NCI-H446 treated with DMSO at 0.1 percent for 48 hours (cell line): ENCODE measurements at places on chromosomes 11 and 22.

DNA sequence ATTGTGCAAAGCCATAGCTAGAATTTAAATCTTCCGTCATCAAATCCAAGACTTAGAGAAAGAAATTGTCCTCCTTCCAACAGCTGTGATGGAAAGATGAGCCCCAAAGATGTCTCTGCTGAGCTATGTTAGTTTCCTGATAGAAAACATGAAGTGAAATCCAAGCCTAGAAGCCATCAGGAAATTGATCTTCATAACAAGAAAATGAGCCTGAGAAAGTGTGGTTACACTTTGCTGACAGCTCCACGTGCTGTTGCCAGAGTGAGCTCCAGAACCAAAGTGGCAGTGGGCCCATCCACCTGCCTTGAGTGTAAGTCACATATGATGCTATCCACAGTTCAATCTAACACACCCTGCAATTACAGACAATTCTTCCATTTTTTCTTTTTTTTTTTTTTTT, 58.0 kb upstream of the UBASH3B start:
- DNase-seq, result no peak

DNA sequence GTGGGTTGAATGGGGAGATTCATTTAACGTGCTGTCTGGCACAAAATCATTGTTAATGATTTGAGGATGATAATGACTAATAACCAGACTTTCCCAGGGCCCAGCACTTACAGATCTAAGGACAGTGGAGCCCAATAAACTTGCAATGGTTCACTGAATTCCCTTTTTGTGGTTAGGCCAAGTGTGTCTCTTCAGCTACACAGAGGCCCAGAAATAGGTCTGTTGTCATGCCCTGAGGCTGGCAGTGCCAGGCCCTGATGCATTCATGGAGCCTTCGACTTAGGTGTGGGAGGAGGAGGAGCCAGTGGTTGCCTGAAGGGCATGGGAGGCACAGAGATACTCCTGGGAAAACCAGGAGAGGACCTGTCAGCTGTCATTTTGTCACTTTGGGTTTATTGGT, 56.1 kb downstream of the KIAA1671 start:
- no peak for DNase-seq

DNA sequence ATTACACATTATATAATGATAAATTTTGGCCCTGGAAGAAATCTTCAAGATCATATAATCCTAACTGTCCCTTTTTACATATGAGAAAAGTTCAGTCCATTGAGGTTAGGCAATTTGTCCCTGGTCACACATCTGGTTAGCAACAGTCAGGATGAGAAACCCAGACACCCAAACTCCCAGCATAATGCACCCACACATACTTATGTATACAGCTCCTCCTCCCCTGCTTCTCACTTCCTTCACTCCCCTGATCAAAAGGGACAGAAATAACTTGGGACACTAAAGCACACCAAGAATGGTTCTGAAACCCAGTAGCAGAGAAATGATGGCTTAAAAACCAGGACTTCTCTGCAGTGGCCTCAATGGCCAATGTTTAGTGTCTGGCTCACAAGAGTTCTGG, 11.1 kb downstream of the NUMA1 start:
- DNase-seq, result no peak

DNA sequence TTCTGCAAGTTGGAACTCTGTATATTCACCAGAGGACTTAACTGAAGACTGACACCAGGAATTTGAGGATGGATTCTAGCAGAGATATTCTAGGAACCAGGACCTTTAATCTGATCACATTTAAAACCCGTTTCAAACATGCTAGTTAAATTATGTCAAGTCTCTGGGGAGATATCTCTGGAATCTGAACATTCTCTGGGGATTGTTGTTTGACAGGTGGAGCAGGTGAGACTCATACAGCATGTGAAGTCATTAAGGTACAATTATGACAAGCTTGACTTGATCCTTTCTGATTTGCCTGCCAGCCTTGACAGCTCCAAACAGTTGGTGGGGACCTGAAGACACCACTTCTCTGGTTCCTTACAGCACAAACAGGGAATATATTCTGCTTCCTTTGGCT, 100.3 kb downstream of the FAT3 start:
- DNase-seq, result no peak

GRCh38 chr11:119196833-119197483, 9.2 kb upstream of the CBL start:
- peak; percentile 38 for DNase-seq

DNA sequence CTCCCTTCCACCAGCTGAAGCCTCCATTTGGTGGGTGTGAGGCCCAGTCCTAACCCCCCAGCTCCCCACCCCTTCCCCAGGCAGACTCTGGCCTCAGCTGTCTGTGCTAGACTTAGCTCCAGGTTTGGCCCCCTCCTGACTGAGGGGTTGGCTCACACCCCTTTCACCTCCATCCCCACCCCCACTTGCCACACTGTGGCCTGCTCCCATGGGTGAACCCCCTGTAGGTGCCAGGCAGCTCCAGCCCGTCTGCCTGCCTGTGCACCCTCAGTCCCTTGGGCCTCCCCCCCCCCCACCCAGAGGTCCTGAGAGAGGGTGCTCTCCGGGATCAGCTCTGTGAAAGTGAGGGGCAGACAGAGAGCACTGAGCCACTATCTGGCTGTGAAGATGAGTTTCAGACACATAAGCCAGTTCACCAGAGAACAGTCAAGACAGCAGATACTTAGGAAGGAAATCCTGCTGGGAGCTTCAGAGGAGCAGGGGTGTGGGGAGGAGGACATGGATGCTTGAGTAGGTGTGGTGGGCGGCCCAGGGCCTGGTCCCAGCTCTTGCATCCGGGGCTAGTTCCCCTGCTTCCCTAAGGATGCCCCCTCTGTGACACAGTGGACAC, 36.2 kb downstream of the PPM1F start:
- DNase-seq, result no peak

DNA sequence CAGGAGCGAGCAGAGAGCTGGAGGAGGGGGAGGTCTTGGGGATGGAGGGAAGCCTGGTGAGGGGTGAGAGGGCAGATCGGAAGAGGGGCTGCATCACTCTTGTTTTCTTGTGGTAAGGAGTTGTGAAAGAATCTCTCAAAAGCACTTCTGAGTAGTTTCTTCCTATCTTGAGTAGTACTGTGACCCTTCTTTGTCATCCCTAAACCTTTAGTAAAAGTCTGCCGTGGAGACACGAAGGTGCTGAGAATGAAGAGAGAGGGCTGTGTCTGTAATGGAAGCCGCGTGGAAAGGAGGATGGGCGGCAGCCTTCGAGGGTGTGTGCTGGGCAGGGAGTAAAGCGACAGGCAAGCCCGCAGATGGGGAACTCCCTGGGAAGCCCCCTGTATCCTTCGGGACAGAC, 237.8 kb downstream of the TBC1D22A start:
- DNase-seq, result no peak

DNA sequence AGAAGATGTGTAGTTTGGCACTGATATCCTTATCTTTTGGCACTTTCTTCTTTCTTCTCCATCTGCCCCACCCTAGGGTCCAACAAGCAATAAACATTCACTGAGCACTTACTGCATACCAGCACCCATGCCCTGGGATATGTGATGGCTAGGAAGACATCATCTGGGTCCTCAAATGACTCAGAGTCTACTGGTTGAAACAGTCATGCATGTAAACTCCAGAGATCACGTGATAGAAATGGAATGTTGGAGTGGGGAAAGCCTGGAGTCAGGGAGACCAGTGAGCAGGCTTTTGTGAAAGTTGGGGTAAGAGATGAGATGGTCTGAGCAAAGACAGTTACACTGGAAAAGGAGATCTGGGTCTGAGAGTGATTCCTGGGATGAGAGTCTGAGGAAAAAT, 724.9 kb upstream of the TENM4 start:
- no peak for DNase-seq

DNA sequence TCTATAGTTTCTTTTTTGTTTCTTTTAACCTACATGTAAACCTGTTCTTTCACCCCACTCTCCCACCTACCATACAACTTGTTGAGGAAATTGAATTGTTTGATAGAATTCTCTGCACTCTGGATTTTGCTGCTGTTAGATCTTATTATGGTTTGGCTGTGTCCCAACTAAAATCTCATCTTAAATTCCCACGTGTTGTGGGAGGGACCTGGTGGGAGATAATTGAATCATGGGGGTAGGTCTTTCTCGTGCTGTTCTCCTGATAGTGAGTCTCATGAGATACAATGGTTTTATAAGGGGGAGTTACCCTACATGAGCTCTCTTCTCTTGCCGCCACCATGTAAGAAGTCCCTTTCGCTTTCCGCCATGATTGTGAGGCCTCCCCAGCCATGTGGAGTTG, 15.0 kb upstream of the PITPNB start:
- DNase-seq, result no peak

DNA sequence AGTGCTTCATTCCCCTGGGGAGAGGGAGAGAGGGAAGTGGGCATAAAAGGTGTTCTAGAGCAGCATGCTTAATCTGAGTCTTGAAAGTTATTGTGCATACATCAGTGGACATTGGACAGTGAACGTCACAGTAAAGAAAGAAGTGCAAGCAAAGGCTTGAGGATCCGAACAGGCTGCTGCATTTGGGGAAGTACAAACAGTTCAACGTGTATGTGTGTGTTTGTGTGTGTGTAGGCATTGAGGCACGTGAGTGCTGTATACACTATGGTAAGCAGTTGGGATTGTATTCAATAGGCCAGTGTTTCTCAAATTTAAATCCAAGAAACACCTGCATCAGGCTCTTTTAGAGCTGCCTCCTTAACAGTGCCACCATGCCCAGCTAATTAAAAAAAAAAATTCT, 10.4 kb upstream of the EIF3M start:
- no peak for DNase-seq

GRCh38 chr11:130611791-130612251, 163.4 kb downstream of the ADAMTS15 start:
- DNase-seq, result no peak

DNA sequence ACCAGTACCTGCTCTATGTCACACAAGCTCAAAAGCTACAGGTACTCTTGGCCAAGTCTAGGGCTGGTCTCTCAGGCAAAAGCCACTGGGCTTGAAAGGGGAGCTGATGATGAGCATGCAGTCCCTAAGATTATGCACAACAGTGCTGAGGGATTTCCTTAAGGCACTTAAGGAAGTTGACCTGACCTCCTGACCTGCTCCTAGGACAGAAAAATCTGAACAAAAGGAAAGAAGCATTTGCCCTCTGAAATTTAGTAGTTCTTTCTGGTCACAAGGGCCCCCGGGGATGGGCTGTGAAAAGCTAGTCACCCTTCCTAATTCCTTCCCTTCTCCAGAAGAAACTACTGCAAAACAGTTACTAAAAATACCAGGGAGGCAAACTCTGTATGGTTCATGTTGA, 83.6 kb upstream of the PHOX2A start:
- DNase-seq, result no peak

DNA sequence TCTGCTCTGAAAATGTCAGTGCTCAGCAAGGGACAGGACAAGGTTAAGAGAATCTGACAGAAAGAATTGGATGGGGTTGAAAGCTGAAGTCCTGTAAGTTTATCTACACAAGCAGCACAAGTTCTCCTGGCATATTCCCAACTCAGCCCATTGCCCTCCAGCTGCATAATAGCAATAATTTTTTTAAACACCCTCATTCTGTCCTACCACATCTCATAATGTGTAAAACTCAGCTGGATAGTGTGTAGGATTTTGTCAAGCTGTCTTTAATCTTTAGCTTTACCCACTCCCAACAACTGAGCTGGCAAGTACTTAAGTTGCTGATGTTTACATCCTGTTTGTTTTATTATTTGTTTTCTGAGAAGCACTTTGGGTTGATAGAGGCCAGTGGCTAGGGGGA, 158.9 kb downstream of the CADM1 start:
- DNase-seq, result no peak

DNA sequence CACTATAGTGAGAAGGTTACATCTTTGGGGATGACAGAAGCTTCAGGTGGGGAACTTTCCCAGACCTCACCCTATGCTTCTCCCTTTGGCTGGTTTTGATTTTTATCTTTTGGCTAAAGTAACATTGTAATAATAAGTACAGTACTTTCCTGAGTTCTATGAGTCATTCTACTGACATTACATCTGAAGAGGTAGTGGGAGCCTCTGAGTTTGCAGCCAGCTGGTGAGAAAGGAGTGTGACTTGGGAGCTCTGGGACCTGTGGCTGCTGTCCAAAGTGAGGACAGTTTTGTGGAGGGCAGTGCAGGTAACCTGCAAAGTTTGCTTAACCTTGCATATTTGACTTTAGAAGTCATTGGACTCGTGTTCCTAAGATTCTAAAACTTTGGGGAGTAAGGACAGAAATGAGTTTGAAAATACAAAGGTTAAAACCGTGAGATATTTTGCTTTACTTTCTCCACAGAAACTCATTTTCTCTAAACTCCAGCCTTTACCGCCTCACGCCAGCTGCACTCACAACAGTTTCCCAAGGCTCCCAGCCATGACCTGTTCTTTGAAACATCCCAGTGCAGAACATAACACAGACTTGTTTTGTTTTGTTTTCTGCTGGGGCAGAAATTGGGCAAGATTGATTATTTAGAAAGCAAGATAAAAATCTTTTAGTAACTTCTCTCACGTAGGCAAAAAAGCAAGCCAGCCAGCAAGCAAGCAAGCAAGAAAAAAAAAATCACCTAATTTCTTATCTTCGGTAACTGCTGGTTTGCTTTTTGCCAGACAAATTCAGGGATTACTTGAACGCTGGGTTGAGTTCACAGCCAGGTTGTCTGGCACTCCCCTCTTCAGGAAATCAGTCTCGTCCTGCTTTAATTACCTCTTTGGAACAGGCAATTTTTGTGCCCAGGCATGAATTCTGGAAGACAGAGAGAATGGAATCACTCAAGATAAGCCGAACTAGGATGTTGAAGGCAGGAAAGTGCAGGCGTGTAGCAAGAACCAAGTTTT, 478.3 kb upstream of the ISX start:
- DNase-seq, result no peak

DNA sequence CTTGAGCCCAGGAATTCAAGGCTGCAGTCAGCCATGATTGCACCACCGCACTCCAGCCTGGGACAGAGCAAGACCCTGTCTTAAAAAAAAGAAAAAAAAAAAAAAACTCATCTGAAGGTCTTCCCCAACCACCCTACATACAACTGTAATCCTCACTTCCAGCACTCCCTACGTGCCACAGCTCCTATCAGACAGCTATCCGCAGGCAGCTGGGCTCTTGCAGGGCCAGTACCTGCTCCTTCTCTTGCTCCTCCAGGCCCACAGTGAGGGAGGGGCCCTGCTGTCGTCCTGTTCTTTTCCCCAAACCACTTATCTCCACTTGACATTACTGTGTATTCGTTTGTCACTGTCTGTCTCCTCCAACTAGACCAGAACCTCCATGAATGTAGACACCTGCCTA, 156.1 kb upstream of the NECTIN1 start:
- DNase-seq, result no peak

DNA sequence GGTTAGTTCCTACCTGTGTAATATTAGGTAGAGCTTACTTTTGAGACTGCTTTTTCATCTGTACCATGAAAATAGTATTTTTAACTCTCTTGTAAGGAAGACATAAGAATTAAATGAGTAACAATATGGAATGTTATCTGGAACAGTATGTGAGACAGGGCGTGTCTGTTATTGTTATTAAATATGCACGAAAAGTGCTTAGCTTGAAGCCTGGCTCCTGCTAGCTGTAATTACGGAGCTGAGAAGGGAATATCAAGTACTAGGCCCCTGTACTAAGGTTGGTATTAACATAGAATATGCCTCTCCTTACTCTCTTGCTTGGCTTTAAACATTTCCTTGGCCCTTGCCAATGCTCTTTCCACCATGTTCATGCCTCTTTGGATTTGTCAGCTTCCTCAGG, 194.0 kb downstream of the FAM76B start:
- no peak for DNase-seq
